ENCODE measurements at places on chromosomes 11 and 22. TPM values are rescaled to one million over a fixed set of nuclear protein-coding genes. Genes with fewer than 3 reads are reported as not detected.

The NPTXR gene
- total RNA-seq: 12.8 TPM

The DKK3 gene
- total RNA-seq: 165 TPM

The SIRT3 gene
- total RNA-seq: 24.6 TPM

The LARGE2 gene
- total RNA-seq: 67.4 TPM

The C11orf68 gene
- 20.1 TPM for total RNA-seq

The GRAP2 gene
- not detected for total RNA-seq

The LRRC74B gene
- total RNA-seq: not detected

The OR4A16 gene
- total RNA-seq: not detected

- peaks cover 1% of the 10 kb centered on the region for H3K27me3 ChIP-seq
- H3K36me3 ChIP-seq: no peaks in the 10 kb centered on the region
- H3K4me1 ChIP-seq: no peaks in the 10 kb centered on the region
- H3K4me3 ChIP-seq: no peak overlapping the region
- no peak for DNase-seq
These were observed 350.7 kb upstream of the NARS2 start for GRCh38 chr11:78925387-78925786.

GRCh38 chr11:44763121-44763820 is 36.5 kb downstream of the TSPAN18 start:
- DNase-seq: no peak
- H3K27ac ChIP-seq: no peak overlapping the region
- no peak overlapping the region for H3K4me3 ChIP-seq
- no peaks in the 10 kb centered on the region for H3K4me1 ChIP-seq
- H3K36me3 ChIP-seq: no peaks in the 10 kb centered on the region

DNA sequence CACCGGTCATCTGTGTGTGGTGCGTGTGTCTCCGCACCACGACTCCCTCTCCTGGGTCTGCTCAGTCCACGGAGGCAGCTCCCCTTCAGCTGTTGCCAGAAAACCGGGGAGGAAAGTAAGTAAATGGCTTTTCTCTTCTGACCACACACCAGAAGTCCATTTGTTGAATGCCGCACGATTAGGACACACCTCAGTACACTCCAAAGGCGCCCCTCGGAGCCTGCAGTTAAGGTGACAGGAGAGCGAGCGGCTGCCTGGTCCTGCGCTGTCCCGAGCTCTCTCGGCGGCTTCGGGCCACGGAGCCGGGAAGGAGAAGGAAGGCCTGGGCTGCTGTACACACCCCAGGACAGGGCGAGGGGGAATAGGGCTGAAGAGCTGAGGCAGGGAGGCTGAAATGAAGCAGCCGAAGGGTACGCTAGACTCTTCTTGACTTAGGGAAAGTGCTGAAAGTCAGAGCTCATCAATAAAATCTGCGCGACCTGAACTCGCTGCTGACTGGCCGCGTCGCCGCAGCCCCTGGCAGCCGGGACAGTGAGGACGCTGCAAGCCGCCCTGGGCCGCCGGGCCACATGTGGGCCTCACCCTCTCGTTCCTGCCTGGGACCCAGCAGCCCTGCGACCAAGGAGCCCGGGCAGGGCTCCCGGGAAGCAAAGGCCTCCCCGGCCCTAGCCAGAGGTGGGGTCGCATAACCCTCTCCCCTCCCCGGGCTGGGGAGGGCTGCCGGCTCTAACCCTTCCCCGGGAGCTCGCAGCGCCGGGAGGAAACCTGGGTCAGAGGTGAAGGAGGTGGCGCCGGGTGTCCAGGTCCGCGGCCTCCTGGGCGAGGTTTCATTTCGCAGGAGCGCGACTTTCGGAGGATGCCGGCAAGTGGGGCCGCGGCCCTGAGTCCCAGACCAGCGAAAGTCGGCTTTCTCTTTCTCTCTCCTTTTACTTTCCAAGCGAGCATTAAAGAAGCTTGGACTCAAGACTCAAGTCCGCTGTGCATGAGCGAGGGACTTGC is 1.6 kb upstream of the PAX6 start:
- peaks cover 35% of the 10 kb centered on the region for H3K4me1 ChIP-seq
- H3K4me3 ChIP-seq: 0 out of 2 replicates have a peak overlapping the region, but pooled peaks have one; percentile 7
- peaks cover 28% of the 10 kb centered on the region for H3K27me3 ChIP-seq
- no peaks in the 10 kb centered on the region for H3K36me3 ChIP-seq

DNA sequence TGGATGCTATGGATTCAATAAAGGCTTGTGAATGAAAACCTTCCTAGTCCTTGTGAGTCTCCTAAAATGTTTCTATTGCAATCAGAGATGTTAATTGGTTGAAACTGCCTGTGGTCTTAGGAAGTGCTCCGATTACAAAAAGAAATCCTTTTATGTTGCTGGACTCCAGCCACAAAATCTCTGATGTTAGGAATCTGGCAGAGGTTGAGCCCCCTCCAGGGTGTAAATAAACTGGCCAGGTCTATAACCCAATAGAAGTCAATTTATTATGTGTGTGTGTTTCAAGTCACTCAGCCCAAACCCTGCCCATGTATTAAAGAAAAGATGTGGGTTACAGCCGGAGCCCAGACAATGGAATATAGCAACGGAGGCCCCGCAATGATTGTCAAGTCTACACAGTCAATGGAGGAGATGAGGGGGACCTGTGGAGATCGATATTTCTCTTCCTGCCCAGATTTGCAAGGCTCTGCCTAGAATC is 218.1 kb upstream of the SORL1-AS1 start:
- H3K4me3 ChIP-seq: no peak overlapping the region
- no peaks in the 10 kb centered on the region for H3K4me1 ChIP-seq
- H3K27ac ChIP-seq: no peak overlapping the region
- H3K36me3 ChIP-seq: no peaks in the 10 kb centered on the region
- DNase-seq: no peak

GRCh38 chr11:3989921-3990290 is 104.7 kb upstream of the RRM1 start:
- no peaks in the 10 kb centered on the region for H3K4me1 ChIP-seq
- H3K4me3 ChIP-seq: no peak overlapping the region
- no peak for DNase-seq
- H3K27ac ChIP-seq: no peak overlapping the region
- H3K27me3 ChIP-seq: no peaks in the 10 kb centered on the region

- H3K36me3 ChIP-seq: peaks cover 2% of the 10 kb centered on the region
- no peaks in the 10 kb centered on the region for H3K4me1 ChIP-seq
- H3K27ac ChIP-seq: peak overlapping the region; percentile 76
These were observed 631 bp upstream of the C22orf39 start for GRCh38 chr22:19448076-19448607.

DNA sequence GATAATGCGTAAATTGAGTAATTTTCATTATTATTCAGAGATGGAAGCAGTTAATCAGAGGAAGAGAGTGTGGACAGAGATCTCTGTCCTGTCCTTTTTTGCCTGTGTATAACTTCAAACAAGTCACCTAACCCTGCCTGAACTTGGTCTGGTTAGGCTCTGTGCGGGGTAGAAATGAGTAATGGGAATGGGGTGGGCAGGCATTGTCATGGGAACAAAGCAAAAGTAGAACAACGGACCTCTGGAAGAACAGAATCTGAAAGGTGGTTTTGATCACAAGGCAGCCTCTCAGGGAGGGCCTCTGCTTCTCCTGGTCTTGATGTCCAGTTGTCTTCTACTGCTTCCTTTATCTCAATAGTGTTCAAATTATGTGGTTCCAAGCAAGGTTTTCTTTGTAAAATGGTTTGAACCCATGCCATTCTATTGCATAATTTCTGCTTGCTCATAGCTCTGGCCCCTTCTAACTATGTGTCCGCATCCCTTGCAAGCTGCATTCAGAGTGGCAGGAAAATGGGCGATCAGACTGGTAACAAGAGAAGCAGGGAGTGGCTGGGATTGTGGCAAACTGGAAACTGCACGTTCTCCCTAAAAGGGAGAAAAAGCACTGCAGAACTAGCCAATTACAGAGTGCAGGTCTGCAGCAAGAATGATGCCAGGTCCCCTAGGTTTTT is 76.1 kb downstream of the PRR5L start:
- H3K4me1 ChIP-seq: 0 out of 2 replicates have a peak, but pooled peaks cover 4% of the 10 kb centered on the region
- H3K27me3 ChIP-seq: peaks cover 2% of the 10 kb centered on the region
- no peak overlapping the region for H3K4me3 ChIP-seq
- no peak overlapping the region for H3K27ac ChIP-seq
- DNase-seq: no peak
- H3K36me3 ChIP-seq: no peaks in the 10 kb centered on the region

DNA sequence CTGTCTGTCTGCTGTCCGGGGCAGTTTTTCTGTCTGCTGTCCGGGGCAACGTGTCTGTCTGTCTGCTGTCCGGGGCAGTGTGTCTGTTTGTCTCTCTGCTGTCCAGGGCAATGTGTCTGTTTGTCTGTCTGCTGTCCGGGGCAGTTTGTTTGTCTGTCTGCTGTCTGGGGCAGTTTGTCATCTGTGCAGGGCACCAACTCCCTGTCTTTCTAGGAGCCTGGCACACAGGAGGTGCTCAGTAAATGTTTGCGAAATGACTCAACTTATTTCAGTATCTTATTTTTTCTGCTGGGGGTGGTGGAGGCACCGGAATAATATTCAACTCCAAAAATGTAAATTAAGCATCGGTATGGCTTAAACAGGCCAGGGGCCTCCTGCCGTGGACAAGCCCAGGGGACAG is 12.0 kb upstream of the TTLL12 start:
- no peak overlapping the region for H3K4me3 ChIP-seq
- no peak for DNase-seq
- H3K27ac ChIP-seq: peak overlapping the region; percentile 21
- no peaks in the 10 kb centered on the region for H3K36me3 ChIP-seq

- DNase-seq: no peak
- no peak overlapping the region for H3K27ac ChIP-seq
- H3K4me3 ChIP-seq: no peak overlapping the region
- H3K4me1 ChIP-seq: peaks cover 10% of the 10 kb centered on the region
These were observed 80.6 kb upstream of the TIMP3 start for GRCh38 chr22:32720924-32721323.

DNA sequence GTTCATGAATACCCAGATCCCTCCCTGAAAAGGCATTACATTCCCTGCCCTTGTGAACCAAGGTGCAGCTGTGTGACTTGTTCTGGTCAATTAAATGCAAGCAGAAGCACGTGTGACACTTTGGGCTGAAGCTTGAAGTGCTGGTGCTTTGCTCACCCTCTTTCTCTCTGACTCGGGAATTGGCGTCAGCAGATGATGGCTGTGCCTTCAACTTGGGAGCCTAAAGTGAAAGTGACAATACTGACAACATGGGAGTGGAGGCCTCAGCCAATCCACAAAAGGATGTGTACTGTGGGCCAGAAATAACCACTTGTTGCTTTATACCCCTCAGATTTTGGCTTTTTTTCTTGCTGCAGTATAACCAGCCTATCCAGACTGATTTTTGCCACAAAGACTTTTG is 148.3 kb upstream of the THY1 start:
- no peak for DNase-seq
- no peaks in the 10 kb centered on the region for H3K36me3 ChIP-seq
- H3K27me3 ChIP-seq: no peaks in the 10 kb centered on the region
- H3K4me1 ChIP-seq: peaks cover 10% of the 10 kb centered on the region
- no peak overlapping the region for H3K4me3 ChIP-seq

DNA sequence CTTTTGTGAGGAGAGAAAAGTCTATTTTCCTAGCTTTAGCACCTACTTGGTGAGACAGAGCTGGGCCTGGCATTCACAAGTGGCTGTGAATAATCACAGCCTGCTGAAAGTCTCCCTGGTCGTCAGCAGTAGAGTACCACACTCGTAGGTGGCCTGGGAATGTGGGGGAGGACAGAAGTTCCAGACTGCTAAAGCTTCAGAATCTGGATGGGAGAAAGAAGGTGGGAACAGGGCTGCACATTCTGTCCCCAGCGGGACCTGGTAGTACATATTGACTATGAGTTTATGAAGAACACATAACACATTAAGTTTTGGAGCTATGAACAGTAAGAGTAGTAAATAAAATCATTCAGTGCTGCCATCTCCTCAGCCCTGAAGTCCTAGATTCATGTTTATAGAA is 19.0 kb upstream of the LIMK2 start:
- DNase-seq: no peak
- H3K4me1 ChIP-seq: no peaks in the 10 kb centered on the region
- no peak overlapping the region for H3K27ac ChIP-seq
- no peak overlapping the region for H3K4me3 ChIP-seq
- no peaks in the 10 kb centered on the region for H3K27me3 ChIP-seq

- no peaks in the 10 kb centered on the region for H3K27me3 ChIP-seq
- H3K4me1 ChIP-seq: no peaks in the 10 kb centered on the region
- H3K36me3 ChIP-seq: no peaks in the 10 kb centered on the region
- no peak for DNase-seq
These were observed 37.2 kb upstream of the GRAMD1B start for GRCh38 chr11:123392844-123393243.

GRCh38 chr11:61577383-61578118 is 3.3 kb downstream of the SYT7 start:
- H3K4me3 ChIP-seq: no peak overlapping the region
- peak; percentile 75 for DNase-seq
- no peak overlapping the region for H3K27ac ChIP-seq
- H3K4me1 ChIP-seq: peaks cover 11% of the 10 kb centered on the region
- no peaks in the 10 kb centered on the region for H3K27me3 ChIP-seq
- no peaks in the 10 kb centered on the region for H3K36me3 ChIP-seq

DNA sequence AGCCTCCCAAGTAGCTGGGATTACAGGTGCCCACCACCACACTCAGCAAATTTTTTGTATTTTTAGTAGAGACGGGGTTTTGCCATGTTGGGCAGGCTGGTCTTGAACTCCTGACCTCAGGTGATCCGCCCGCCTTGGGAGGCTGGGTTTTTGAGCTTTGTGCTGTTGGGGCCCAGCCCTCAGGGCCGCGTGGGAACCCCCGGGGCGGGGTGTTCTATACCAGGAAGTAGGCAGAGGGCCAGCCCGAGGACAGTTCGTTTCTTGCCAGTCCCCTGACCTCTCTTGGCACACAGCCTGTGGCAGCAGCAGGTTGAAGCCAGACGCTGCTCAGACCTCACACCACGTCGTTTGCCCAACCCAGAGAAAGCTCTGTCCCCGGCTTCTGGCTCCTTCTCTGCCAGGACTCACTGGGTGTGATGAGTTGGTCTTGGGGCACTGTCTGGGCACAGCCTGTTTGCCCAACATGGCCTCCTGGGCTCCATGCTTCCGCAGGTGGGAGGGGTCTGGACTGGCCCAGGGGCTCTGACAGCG is 24.9 kb upstream of the CHKA start:
- H3K27me3 ChIP-seq: no peaks in the 10 kb centered on the region
- H3K36me3 ChIP-seq: no peaks in the 10 kb centered on the region
- no peak overlapping the region for H3K4me3 ChIP-seq
- DNase-seq: peak; percentile 30
- peak overlapping the region; percentile 75 for H3K27ac ChIP-seq

DNA sequence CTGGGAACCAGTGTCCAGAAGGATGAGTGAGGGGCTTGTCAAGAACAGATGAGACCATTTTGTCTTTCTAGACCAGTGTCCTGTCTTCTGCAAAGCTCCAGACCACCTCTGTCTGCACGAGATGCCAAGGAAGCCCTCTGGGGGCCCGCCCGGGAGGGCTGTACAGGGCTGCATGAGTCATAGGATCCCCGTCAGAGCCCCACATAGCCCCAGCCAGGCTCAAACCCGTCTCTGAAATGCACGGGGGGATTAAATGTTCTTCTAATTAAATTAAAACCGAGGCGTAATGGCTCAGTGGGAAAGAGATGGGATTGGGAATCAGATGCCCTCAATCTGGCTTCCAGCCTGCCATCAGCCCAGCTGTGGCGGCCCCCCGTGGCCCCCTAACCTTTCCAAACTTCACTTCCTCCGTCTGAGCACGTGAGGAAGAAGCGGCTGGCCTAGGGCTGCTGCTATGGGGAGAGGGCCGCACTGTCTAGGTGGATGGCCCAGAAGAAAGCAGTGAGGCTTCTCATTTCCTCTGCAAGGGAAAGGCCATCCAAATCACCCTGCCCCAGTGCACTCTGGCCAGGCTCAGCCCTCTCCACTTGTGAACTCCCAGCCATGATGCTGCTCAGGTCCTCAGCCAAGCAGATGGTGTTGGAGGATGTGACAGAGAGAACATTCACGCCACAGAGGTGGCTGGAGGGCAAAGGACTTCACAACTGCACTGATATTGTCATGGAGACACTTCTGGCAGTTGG is 32.8 kb downstream of the KCNQ1OT1 start:
- H3K36me3 ChIP-seq: peaks cover 21% of the 10 kb centered on the region
- H3K27me3 ChIP-seq: no peaks in the 10 kb centered on the region
- no peak overlapping the region for H3K4me3 ChIP-seq
